ENCODE measurements at places on chromosomes 3 and 15.
A peak's percentile ranks its signal among the peaks of the same experiment; 100 is the strongest.

DNA sequence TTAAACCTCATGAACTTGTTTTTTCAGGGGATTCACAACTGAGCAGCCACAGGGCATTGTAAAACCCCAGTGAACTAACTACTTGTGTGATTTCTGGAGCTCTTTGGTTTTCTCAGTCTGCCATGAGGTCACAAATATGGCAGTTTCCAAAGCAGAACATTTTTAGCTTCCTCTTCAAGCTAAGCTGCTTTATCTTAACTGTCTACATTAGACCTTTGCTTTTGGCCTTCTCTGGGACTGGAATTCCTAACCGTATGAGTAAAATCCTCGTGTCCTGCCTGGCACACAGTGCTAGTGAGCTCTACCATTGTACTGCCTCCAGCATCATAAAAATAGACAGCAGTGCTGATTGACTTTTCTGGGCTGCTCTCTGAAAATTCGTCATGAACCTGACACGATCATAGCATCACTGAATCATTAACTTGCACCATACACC lies 22.1 kb downstream of the CDIN1 start:
- peak; percentile 91 for DNase-seq

- peak; percentile 27 for DNase-seq
Observed at GRCh38 chr15:68809517-68809916, 11.2 kb downstream of the ANP32A start.

DNA sequence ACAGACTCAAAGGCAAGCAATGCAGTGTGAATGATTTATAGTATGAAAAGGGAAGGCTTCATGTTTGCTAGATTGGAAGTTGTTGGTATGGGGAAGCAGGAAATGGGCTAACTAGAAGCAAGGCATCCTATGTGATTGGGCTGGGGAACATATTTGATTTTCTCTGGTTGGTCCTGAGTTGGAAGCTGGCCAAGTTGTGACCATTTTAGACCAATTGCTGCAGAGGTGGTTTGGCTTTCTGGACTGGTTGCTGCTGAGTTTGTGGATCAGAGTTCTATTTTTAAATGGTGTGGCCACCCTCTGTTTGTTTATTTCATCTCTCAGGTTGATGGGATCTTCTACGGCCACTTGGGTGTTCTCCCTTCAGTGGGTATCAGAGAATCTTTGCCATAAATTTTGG lies 39.7 kb downstream of the NUDT16 start:
- DNase-seq = no peak

- no peak for DNase-seq
Observed at GRCh38 chr15:76840830-76841460, 64.2 kb downstream of the SCAPER start.

GRCh38 chr3:156811089-156811862 lies 14.9 kb upstream of the LEKR1 start:
- no peak for DNase-seq

GRCh38 chr15:92315595-92316211 lies 78.0 kb upstream of the ST8SIA2 start:
- no peak for DNase-seq

Measured in sigmoid colon (tissue), 7 donors.